ENCODE measurements at places on chromosomes 7 and 10.
A peak's percentile ranks its signal among the peaks of the same experiment; 100 is the strongest.

DNA sequence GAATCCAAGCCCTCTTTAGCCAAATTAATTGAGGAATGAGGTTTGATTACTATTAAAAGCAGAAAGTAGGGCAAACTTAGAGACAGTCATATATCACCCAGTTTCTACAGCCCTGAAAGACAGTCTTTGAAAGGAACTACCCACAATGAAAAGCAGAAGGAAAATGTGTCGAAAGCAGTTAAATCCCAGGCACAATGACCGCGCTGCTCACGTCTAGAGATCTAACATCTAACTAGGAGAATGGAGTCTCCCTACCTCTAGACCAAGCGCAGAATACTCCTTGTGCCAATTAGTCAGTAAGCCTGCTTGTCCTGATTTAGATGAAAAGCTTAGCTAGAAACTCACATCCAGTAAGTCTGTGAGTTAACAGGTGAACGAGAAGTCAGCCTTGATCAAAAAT lies 350.0 kb downstream of the FGFR2 start:
- no peak for DNase-seq

GRCh38 chr7:77199013-77199966 lies at the start of gene FGL2:
TSS of gene FGL2 (minus strand) at chr7:77199819. CDS start at chr7:77199793, 26 bp downstream.
- DNase-seq = peak; percentile 56

DNA sequence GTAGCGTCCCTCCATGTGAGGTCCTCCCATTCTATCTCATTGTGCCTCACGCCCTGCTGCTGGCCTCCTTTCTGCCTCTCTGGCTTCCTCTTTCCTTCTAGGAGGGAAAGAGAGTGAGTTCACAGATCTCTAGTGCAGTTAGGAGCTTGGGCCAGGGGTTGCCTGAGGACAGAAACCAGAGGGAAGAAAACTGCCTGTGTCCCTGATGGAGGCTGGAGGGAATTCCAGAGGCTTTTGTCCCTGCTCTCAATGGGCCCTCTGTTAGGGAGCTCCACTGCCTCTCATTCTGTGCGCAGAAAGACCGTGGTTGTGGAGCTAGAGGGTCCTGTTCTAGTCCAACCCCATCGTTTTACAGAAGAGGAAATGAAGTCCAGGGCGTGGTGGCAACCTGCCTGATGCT lies 4.6 kb downstream of the MARVELD1 start:
- DNase-seq = no peak

GRCh38 chr10:110174816-110175215 lies 32.6 kb upstream of the MXI1 start:
- DNase-seq = no peak

- no peak for DNase-seq
Measured at GRCh38 chr10:13943735-13944398, 357.1 kb downstream of the PRPF18 start.

GRCh38 chr7:48170506-48170905 lies 752 bp upstream of the ABCA13 start:
- DNase-seq = no peak

DNA sequence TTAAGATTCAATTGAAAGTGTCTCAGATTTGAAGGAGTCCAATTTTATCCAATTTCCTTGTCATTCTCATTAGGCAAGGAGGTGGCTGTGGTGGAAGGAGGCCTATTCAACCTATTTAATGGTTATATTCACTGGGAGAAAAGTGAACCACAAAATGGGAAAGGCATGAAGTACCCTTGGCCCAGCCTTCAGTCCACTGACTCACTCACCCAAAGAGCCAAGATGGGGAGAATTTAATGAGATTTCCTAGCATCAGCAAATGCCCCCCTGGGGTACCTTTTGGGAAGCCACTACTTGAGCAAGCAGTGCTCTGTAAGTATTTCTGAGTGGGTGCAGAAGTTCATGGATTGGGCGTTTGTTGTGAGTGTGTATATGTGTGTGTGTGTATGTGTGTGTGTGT lies 144.1 kb downstream of the NRP1 start:
- DNase-seq = no peak

- DNase-seq = no peak
Measured at GRCh38 chr7:130309986-130310385, 17.0 kb downstream of the CPA4 start.

DNA sequence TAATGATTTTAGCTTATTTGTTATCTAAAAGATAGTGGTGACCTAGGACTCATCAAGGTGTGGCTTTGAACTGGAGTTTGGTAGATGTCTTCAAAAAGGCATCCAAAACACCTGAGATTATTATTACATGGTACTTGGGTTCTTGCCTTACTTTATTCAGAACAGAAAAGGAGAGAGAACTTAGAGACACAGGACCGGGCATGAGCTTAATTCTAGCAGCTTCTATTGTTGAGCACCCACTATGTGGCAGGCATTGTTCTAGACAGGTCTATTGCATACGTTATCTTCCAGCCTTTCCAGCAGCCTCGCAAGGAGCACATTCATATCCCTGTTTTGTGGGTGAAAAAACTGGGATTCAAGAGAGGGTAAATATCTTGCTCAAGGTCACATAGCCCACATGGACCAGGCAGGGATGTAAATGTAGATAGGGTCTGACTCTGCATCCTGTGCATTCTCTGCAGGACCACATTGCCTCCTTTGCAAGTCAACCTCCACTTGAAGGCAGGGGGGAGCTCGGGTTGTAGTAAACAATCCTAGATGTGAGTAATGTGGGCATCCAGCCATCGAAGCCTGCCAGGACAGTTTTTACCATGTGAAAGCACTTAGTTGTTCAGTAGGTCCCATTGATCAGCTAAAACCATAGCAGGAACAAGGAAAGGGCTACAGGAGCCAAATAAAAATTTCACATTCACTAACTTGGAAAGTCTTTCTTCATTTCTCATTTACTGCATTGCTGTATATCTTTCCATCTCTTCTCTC lies 551.4 kb downstream of the LRMDA start:
- DNase-seq = no peak

DNA sequence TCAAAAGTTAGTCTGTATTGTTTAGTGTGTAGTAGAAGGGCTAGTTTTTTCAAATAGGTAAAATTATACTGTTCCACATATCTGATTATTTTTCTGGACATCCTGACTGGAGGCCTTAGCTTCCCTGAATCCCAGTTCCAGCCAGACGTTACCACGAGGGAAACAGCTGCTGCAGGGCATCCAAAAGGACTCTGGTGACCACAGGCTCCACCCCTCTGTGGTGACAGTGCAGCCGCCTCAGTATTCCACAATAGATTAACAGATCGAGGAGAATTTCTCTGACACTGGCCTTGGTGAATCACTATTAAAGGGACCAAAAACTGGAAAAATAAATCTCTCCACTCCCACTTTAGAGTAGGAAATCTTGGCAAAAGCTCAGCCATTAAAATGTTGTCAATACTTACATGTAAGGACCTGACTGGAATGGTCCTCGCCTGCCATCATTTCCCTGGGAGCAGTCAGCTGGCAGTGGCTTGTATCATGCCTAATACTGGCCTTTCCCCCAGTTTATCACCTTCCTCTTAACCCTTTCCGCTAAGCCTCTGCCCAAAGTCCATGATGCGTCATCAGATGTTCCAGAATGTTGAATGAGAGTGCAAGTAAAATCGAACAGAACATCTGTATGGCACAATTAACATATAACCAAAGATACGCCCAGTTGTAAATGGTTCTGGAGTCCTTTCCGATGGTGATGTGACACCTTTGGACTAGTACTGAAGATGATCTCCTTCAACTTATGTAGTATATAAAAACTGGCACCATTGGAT lies 31.6 kb downstream of the ENO4 start:
- no peak for DNase-seq

- no peak for DNase-seq
Measured at GRCh38 chr10:129030996-129031843, 435.8 kb upstream of the MGMT start.

GRCh38 chr10:75201793-75202307 lies 8.7 kb upstream of the VDAC2 start:
- DNase-seq = peak; percentile 44

DNA sequence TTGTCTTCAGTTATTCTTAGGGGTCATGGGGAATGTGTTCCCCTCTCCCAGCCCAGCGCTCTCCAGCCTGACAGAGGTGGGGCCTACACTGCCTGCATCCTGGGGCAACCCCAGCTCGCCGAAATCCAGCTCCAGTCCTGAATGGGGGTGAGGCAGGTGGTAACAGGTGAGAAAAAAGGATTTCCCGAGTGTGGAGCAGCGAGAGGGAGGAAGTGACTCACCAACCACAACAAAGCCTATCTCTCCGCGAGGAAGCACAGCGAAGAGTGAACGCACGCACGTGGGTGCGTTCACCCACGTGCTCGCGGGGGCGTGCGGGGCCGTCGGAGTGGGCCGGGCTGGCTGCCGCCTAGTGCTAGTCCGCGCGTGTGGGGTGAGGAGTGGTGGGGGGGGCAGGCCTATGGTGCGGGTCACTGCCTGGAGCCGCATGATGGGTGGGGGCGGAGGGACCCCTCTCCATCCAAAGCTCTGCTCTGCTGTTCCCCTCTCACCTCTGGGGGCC lies 855 bp upstream of the PALD1 start:
- no peak for DNase-seq

DNA sequence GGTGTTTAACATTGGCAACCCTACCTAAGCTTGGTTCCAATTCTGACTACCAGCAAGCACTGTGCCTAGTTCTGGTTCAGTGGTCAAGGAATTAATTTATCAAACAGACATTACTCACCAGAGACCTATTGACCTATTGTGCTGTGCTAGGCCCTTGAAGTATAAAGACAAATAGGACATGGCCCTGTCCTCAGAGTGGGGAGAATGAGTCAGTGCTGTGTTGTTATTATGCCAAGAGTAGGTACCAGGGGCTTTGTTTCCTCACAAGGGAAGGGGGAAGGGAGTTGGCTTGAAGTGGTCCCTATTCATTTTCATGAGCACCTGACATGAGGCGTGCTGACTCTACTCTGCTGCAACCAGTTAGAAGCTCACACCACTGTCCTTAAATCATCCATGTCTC lies 62.6 kb upstream of the PLPP4 start:
- DNase-seq = no peak

DNA sequence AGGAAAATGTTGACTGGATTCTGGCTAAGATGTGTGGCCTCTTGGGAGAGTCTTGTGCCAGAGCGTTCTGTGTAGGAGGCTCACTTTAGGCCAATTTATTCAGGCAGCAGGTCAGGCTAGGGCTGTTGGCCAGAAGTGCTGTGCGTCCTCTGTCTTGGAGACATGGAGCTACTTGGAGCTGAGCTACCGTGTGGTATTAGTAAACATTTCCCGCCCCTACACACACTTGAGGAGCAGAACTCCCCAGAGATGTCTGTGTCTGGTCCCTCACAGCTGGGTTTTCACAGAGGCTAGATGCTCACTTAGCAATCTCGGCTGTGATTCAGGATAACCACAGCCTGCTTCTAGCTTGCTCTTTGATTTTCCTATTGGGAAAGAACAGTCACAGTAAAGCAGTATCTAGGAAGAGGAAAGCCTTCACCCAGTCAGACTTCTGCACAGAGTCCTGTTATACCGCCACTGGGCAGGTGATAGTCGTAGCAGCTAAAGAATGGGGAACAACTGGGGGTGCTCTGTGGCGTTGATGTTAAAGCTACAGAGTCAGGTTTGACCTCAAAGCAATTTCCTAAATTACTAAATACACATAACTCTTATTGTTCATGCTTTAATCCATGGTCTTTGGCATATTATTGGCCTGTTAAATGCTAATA lies 86.7 kb downstream of the MDFIC start:
- peak; percentile 78 for DNase-seq

- DNase-seq = no peak
Measured at GRCh38 chr10:60031183-60031582, 124.8 kb upstream of the CCDC6 start.

- DNase-seq = no peak
Measured at GRCh38 chr10:17344206-17344605, 110.2 kb downstream of the ST8SIA6 start.

DNA sequence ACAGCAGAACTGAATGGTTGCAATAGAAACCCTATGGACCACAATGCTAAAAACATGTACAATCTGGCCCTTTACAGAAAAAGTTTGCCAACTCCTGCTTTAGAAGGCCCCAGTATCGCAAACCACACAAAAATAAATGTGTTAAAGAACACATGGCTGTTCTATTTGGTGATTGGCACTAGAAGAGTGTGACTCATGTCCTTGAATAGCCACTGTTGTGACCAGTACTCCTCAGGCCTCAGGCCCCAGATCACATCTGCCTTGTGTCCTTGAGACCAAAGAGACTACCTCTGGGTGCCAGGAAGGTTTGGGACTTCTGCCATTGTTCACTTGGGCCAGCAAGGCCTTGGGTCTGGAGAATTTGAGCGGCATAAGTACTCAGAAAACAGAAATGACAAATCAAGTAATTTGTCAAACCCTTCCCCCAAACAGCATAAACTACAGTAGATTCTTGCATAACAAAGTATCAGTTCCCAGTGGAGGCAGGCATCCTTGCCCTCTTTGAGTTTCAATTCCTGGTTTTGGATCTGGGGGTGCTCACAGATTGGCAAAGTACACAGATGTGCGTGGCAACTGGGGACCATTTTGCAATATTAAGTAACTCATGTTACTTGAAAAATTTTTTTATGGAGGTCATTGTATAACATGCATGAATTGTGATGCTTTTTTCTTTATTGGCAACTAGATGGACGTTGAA lies 50.2 kb downstream of the MTURN start:
- peak; percentile 54 for DNase-seq

GRCh38 chr7:15113752-15114151 lies 211.2 kb upstream of the DGKB start:
- DNase-seq = no peak

DNA sequence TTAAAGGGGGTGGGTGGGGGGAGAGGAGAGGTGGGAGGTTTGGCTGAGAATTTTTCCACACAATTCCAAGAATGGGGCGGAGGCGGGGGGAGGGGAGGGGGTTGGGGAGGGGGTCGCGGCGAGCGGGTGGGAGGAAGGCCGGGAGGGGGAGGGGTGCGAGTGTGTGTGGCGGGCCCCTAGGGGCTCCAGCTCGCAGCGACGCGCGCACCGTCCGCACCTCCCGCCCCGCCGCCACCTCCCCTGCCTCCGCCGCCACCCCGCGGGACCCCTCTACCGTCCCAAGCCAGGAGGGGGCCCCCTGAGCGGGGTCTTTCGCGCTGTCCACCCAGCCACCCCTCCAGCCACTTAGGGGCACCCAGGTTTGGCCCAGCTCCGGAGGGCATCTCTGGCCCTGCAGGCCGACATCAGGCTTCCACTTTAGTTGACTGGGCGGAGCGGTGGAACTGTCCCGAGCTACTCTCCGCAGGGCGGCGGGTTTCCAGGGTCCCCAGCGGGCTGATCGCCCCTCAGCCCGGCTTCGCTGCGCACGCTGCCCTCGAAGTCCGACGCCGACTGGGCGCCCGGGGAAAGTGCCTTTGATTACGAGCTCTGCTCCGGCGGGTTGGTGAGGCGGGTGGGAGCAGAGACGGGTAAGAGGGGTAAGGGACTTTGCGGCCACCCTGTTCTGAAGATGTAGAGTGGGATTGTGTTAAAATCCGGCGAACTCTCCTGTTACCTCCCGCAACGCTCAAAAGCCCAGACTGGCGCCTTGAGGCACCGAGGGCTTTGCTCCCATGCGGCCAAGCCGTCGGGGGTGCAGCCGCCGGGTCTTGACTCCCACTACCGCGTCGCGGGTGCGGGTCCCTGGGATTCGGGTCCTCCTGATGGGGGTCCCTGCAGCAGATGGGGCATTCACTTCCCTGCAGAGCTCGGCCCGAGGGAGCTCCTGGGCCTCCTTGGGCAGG lies 1.8 kb upstream of the VAX1 start:
- DNase-seq = no peak
